ENCODE measurements at places on chromosomes 12 and 14. TPM values are rescaled to one million over a fixed set of nuclear protein-coding genes. Genes with fewer than 3 reads are reported as not detected.

Gene LTBP2
- 15.3 TPM for total RNA-seq

Gene UTP20
- 11.0 TPM for total RNA-seq

Gene CHGA
- 9.2 TPM for total RNA-seq

Gene ADAM21
- not detected for total RNA-seq

Gene CDK4
- 194 TPM for total RNA-seq

Gene E2F7
- total RNA-seq = 0.41 TPM

Gene NKX2-1
- total RNA-seq = not detected

Gene LAG3
- total RNA-seq = not detected

DNA sequence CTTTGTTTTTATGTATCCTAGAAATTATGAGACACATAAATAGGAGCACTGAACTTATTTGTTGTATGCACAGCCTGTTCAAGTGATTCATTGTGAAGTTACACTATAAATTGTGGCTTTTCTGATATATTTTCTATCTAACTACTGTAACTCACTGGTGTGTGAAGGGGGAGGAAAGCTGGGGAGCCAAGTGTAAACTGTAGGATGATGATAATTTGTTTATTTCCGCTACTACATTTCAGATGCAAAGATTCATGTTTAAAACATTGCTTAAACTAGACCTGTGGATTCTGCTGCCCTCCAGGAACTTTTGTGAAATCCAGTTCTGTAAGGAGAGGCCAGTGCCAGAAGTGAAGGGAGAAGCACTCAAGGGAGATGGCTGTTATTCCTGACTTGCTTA, 3.3 kb downstream of the TMTC2 start:
- no peak for DNase-seq

DNA sequence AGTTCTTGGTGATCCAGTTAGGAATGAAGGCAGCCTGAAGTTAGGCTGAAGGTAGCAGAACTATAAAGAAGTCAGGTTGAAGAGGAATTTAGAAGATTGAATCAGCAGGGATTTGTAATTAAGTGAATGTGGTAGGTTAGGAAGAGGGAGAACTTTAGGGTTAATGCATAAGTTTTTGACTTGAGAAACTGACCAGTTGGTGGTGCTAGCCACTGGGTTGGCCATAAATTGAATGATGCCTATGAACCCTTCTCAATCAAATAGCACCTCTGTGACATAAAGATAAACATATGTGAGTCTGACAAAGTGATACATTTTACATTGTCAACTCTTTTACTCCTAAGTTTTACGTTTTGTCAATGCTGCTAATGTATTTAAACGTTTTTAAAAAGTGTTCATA, 290.6 kb upstream of the NAV3 start:
- no peak for DNase-seq

DNA sequence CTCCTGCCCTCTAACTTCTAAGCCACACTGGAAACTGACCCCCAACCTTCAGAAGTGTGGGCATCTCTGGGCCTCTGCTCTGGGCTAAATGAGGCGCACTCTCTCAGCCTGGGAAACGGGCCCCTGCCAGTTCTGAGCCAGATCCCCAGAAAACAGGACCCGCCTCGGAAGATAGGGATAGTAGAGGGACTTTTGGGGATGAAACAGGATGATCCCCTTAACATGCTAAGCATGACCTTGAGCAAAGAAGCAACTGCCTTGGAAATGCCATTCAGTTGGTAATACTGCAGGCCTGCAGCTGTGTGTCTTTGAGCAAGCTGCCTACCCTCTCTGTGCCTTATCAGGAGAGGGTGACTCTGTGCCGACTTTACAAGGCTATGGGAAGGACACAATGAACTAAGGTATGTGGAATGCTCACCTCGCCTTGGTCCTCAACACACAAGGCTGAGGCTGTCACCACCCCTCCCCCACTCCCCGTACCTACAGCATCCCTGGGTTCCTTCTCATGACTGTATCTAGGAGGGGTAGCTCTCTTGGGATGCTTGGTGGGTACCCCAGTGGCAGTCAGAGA, 54.0 kb downstream of the NCOR2 start:
- no peak for DNase-seq

DNA sequence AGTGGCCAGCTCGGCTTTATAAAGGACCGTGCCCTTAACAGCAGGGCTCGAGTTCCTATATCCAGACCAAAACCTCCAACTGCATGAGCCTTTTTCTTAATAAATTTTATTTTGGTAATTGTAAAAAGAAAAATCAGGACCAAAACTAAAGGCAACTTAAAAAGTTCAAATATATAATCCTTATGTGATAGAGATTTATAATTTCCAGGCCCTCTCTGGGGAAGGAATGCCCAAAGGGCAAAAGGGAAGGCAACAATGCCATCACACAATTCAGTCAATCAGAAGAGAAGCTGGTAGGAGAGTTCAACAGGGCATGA, 401 bp upstream of the IPO4 start:
- no peak for DNase-seq

DNA sequence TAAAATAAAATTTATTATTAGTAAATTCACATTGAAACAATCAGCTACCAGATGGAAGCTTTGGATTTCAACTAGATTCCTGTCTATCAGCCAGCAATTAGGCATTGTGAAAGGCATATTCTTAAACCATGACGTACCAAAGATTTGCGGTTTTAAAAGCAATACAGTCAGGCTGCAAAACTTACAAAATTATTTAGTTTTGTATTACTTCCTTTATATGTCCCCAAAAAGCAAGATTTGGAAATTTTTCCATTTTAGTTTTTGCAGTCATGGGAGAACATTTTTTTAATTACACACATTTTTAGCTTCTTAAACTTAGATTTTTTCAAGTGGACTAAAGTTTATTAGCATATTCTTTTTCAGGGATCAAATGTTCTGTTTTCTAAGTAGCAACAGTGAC, 225.0 kb upstream of the KITLG start:
- DNase-seq = no peak

DNA sequence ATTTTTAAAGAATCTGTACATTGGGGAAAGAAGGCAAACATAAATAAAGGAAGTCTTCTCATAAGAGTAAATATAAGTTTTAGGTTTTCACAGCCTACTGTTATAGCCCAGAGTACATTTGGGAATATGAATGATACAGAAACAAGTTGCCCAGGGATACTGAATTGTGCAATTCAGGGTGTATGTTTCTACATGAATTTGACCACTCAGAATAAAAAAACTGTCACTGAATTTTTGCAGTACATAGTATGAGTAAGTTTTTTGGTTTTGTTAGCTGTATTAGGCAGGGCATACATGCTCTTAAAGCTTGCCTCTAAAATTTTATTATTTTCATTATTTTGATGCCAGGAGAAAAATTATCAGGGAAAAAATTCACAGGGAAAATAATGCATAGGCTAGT, 6.6 kb upstream of the PCNX4 start:
- DNase-seq = no peak

DNA sequence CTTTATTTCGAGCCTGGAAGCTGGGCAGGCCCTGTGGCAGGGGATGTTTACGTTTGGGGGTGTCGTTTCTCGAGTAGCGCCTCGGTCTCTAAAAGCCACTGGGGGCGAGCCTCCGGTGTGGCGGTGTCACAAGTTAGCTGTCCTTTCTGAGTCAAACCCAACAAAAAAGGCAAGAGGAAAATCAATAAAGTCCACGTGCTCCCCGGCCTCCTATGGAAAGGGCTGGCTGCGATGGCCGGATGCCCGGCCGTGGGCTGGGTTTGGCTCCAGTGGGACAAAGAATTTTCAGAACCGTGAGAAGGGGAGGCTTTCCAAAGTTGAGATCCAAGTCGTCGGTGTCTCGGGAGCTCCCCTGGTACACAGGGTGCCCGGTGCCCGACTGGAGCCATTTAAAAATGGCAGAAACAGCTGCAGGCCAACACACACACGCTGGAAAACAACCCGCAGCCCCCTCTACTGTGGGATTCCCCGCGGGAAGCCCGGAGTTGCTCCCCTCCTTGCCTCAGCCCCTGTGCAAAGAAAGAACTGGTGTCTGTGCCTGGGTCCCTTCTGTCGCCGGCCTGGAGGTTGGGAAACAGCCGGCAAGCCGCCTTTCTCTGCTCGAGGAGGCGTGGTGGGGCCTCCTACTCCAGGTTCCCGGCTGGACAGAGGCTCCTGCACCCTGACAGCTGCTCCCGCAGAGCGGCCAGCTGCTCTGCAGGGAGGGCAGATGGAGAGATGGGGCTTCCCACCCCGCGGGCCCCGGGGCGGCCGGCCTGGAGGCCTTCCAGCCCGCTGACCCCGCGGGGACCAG, 1.9 kb downstream of the BCL7A start:
- DNase-seq = peak; percentile 60

DNA sequence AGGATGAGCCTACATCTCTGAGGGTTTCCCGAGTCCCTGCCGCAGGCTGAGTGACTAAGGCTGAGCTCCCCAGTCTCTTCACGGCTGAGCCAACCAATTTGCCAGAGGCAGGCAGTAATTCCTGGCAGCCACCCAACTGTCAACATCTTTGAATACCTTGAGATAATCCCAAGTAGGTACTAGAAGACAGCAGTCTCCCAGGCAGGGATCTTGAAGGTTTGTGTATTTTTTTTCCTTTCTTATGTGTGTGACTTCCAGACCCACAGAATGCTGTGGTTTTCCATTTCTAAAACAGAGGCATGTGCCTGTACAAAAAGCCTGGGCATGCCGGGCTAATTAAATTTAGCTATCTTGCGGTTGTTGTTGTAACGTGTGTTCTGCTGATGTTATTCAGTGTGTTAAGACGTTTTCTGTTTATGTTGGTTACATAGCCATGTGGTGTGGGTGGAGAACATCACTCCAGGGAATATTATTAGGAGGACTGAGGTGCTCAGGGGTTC, 155.5 kb downstream of the ANO2 start:
- no peak for DNase-seq

DNA sequence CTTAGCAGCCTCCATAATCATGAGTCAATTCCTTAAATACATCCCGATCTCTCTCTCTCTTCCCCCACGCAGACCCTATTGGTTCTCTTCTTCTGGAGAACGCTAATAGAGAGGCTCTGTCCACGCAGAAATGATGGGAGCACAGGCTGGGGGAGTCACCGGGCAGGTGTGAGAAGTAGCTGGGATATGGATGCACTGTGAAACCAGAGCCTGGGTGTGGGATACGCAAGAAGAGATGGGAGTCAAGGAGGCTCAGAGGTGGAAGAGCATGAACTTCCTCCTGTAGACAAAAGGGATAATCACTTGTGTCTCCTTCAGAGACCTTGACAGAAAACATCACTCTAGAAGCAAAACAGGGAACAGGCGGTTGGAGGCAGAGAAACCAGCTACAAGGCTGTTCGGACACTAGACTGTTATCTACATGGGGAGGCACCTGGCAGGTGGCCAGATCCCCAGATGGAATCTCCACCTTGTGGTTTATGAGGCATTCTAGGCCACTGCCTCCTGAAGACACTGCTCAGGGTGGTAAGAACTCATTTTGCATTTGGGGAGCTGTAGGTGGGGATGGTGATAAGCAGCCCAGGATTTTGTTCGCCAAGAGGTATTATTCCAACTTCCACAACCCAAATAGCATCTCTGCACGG, 7.2 kb upstream of the SELPLG start:
- peak; percentile 68 for DNase-seq

- DNase-seq = no peak
Measured at GRCh38 chr12:51076236-51076930, 7.0 kb downstream of the CSRNP2 start.

GRCh38 chr12:61808856-61809255, 451.3 kb upstream of the USP15 start:
- no peak for DNase-seq

DNA sequence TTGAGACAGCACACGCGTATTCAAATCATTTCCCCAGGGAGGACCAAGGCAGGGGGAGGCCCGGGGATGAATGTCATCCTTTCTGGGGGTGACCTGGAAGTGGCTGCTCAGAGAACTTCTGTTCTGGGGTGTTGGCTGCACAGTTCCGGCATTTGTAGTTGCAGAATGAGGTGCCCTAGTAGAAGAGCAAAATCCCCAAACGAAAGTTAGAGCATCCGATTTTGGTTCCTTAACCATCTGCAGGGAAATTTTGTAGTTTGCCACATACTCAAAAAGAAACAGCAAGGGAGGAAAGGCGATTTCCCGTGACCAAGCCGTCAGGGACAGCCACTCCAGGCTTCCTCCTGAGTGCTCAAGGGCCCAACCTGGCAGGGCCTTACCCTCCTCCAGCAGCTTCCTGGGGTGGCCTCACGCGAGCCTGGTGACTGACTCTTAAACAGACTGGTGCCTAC, 13.0 kb upstream of the TRAF3 start:
- no peak for DNase-seq

- peak; percentile 14 for DNase-seq
Measured at GRCh38 chr12:116879509-116880212, 1.6 kb downstream of the HRK start.

DNA sequence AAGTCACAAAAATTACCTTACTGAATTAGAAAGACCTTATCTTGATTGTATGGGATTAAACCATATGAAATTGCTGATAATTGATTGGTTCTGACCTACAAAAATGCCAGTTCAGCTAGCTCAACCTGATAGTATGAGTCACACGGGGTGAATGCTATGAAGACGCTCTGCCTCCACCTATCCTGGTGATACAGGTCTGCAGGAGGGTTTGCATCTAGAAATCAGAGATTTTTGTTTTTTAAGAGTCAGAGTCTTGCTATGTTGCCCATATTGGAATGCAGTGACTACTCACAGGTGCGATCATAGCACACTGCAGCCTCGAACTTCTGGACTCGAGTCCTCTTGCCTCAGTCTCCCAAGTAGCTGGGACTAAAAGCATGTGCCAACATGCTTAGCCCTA, 120.4 kb downstream of the HMGA2 start:
- DNase-seq = no peak

DNA sequence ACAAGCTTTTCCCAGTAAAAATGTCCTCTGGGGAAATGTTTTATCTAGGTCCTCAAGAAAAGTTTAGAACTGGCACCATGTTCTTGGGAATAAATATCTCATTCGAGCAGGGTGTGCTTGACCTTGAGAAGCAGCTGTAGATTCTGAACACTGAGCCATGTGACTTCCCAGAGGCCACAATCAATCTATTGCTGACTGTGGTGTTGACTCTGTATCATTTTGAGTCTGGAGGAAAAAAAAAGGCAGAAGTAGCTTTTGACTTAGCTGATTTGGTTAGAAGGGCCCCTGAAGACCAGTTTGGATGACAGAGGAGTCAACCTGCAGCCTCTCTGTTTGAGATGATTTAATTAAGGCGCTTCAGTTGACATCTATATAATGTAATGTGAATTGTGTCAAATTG, 592.4 kb upstream of the SEL1L start:
- no peak for DNase-seq

- no peak for DNase-seq
Measured at GRCh38 chr12:48978291-48978740, at the start of gene WNT1. WNT1 (plus strand) TSS chr12:48978322; CDS start chr12:48978651, 329 bp downstream.

- DNase-seq = no peak
Measured at GRCh38 chr12:88241862-88242570, 99.9 kb downstream of the TMTC3 start.

DNA sequence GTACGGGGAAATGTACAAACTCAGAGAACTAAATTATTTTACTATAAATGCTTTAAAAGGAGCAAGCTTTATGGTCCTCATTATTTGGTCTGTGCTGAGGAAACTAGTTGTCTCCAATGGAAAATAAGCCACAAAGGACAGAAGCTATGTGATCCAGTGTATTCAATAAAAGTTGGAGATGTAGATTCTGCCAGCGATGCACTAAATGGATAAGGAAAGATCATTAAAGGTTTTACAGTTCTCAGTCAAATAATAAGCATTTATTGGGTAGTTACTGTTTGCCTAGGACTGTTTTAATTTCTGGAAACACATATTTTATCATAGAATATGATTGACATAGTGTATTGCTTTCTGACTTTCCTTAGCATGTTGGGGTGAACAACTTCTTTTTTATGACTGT, 458.9 kb upstream of the STXBP6 start:
- no peak for DNase-seq

GRCh38 chr14:68407285-68407684, 385.6 kb downstream of the ZFP36L1 start:
- no peak for DNase-seq

GRCh38 chr12:128783129-128783574, 40.6 kb downstream of the SLC15A4 start:
- DNase-seq = no peak

Data from transverse colon (tissue), 4 donors.